Activated CD8-positive, alpha-beta memory T cell treated with anti-CD3 and anti-CD28 coated beads for 1 hour (primary cell): ENCODE measurements at places on chromosomes 4 and X.

GRCh38 chr4:162229670-162230069 lies 65.9 kb upstream of the FSTL5 start:
- no peak for DNase-seq

- DNase-seq, result no peak
Measured at GRCh38 chrX:21840193-21840545, 752 bp downstream of the MBTPS2 start.

GRCh38 chr4:97106161-97106560 lies 1037.1 kb downstream of the STPG2 start:
- DNase-seq, result no peak

- DNase-seq, result no peak
Measured at GRCh38 chr4:169765835-169766234, 8.1 kb upstream of the HPF1 start.
